Kidney (tissue), 22 donors: ENCODE measurements at places on chromosomes 1 and 21. TPM values are rescaled to one million over a fixed set of nuclear protein-coding genes. Genes with fewer than 3 reads are reported as not detected.
A peak's percentile ranks its signal among the peaks of the same experiment; 100 is the strongest.

- DNase-seq, result no peak
These were observed 378.4 kb downstream of the ADGRL2 start for GRCh38 chr1:82179131-82179530.

GRCh38 chr1:115545791-115546733 is 95.7 kb upstream of the VANGL1 start:
- peak; percentile 57 for DNase-seq

DNA sequence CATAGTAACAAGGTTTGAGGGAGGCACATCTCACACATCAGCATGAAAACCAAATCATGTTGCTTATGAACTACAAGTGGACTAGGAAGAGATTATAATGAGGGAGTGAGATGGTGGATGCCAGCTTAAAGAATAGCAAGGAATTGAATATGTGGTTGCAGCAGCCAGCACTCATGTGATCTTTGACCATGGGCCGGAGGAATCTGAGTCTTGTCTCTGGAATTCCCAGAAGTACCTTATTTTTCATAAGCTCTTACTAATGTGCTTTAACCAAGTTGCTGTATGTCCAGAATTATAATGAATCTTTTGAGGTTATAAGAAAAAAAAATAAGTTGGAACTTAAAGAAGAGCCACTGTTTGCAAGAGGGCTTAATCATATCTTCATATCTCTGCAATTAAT is 97.0 kb downstream of the DISP1 start:
- DNase-seq, result no peak

DNA sequence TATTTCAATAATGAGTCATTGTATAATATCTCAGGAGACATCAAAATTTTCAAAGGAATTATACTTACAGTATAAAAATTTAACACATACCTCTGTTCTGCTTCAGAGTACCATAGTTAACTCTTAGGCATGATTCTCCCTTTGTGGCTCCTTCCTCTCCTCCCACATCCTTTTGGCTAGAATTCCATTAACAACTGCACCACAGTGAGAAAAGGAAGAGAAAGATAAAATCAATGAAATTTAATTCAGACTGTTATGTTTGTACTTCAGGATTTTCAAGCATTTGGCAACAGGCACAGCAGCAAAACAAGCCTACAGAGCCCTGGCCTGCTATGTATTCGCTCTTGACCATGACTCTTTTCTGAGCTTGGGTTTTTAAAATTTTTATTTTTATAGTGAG is 57.2 kb upstream of the SGIP1 start:
- no peak for DNase-seq

DNA sequence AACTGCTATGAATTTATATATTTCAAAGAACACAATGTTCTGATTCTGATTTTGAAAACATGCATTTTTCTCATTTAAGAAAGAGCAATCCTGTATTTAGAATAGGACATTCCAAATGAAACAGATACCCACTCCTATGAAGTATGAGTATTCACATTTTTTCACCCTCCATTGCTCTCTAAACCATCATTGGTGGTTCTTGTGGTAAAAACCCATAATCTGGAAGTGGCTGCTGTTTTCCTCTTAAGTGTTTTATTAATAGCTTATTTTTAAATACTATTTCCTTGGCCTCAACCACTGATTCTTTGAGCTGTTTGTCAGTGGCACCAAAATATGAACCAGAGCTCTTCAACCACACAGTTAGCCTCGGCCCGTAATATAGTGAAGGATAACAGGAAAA is 60.0 kb upstream of the ADAM30 start:
- DNase-seq, result no peak

GRCh38 chr1:44985747-44986359 is 542 bp downstream of the EIF2B3 start:
- no peak for DNase-seq

DNA sequence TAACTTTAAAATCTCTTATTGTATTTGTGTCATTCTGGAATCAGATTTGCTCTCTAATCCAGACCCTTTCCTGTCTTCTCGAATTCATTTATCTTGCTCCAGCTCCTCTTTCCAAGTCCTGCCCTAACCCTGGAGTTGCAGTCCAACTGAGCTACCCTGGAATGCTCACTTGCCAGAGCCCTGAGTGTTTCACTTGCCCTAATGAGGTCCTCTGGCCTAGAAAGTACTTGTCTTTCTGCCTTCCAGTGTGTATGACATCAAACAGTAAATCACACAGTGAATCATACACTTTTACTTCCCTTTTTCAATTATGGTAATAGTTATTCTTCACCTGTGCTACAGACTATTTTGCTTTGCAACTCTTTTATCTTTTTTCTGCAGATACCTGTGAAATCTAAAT is 96.9 kb downstream of the NEK7 start:
- no peak for DNase-seq

DNA sequence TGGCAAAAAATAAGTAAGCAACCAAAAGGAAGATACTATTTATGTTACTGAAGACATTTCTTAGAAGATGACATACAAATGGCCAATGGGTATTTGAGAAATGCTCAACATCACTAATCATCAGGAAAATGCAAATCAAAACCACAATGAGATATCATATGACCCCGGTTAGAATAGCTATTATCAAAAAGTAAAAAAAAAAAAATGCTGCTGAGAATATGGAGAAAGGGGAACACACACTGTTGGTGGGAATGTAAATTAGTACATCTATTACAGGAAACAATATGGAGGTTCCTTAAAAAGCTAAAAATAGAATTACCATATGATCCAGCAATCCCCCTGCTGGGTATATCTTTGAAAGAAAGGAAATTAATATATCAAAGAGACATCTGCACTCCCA is 34.3 kb upstream of the CREG1 start:
- no peak for DNase-seq

- DNase-seq, result no peak
These were observed 377.5 kb downstream of the HHAT start for GRCh38 chr1:210706246-210706645.

DNA sequence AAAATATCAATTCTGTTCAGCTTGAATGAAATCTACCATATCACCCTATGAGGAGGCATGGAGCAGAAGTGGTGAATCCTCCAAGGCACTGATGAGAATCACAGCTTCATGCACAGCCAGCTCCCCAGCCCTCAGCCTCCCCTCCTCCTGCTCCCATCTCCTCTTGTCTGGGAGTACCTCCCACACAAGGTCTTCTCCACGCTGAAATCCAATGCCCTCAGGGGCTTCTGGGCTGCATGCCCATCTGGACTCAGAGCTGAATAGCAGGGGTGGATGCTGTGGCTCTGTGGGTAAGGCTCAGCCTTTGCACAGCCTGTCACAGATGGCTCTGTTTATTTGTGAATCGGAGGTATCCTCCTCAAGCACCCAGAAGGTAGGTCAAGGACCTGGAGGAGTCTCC is 48.6 kb downstream of the KCNC4 start:
- no peak for DNase-seq

DNA sequence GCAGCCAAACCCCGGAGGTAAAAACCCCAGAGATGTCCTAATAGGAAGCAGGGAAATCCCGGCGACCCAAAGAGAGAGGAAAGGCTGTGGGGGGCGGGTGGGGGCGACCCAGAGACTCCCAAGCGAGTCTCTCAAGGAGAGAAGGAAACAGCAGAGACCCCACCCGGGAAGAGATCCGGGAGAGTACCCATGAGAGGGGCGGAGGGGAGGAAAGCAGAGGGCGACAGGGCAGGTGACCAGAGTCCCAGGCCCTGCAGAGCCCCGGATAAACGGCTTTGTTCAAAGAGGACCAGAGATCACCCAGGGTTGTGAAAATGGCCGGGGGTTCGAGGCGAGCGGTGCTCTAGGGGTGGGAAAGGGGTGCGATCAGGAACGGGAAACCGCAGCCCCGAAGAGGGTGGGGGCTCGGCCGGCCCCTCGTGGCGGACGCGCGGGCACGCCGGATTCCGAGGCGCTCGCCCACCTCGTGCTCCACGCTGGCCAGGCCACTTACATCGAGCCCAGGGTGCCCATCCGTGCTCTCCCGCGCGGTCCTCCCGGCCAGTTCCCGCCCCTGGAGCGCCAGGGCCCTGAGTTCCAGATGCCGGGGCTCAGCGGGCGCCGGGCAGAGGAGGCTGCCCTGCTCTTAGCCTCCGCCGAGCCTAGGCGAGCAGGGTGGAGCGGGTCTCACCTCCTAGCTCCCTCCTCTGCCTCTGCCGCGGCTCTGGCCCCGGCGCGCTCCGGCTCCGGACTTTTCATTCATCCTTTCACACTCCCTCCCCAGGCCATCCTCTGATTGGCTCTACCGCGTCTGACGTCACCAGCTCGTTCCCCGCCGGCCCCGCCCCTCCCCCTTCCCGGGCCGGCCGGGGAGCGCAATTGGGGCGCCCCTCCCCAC is 52.3 kb downstream of the RHBG start:
- peak; percentile 92 for DNase-seq

- DNase-seq, result no peak
These were observed 209.6 kb downstream of the GIPC2 start for GRCh38 chr1:78255383-78255782.

DNA sequence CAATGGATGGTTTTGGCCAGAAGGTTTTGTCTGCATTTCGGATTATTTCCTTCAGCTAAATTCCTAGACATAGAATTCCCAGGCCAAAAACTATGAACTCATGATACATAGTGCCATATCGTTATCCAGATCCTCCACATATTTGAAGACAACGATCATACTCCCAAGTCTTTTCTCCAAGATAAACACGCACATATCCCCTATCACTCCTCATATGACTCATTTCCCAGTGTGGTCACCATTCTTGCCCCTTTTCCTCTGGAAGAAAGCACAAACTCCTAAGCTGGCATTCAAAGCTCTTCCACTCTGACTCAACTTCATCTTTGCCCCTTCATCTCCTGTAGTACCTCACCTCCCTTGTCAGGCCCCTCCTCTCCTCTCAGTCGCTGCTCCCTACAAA is 277.6 kb downstream of the PLPP3 start:
- no peak for DNase-seq

Gene CD1B
- 0.60 TPM for total RNA-seq

Gene AGL
- 19.8 TPM for total RNA-seq

Gene TRIM46
- 2.1 TPM for total RNA-seq

Gene PDE9A
- 39.0 TPM for total RNA-seq

Gene KCNT2
- 6.3 TPM for total RNA-seq
